Melanocyte of skin (primary cell): ENCODE measurements at places on chromosomes 4 and X. TPM values are rescaled to one million over a fixed set of nuclear protein-coding genes. Genes with fewer than 3 reads are reported as not detected.

CACNA1F gene
- not detected in 2 replicates for total RNA-seq

PLAC1 gene
- total RNA-seq: 0.31 and 0.33 TPM in 2 replicates

CLDN2 gene
- not detected in 2 replicates for total RNA-seq

RIBC1 gene
- 0.15 and 0.33 TPM in 2 replicates for total RNA-seq

SPOCK3 gene
- under 0.01 TPM in 1 of 2 replicates, not detected in the other for total RNA-seq

GAGE1 gene
- not detected in 2 replicates for total RNA-seq

GAGE12D gene
- total RNA-seq: not detected in 2 replicates

GAB1 gene
- total RNA-seq: 25.0 and 28.0 TPM in 2 replicates

SPANXA1 gene
- total RNA-seq: not detected in 2 replicates

THAP9 gene
- 3.3 and 6.9 TPM in 2 replicates for total RNA-seq

TMPRSS11E gene
- not detected in 2 replicates for total RNA-seq

EGFL6 gene
- total RNA-seq: not detected in 2 replicates

SULT1B1 gene
- total RNA-seq: under 0.01 TPM in 1 of 2 replicates, not detected in the other

NOX1 gene
- total RNA-seq: not detected in 2 replicates

HTRA3 gene
- total RNA-seq: 0.67 and 0.77 TPM in 2 replicates

TCP11X1 gene
- total RNA-seq: not detected in 2 replicates
